ENCODE measurements at places on chromosomes 1 and 21. TPM values are rescaled to one million over a fixed set of nuclear protein-coding genes. Genes with fewer than 3 reads are reported as not detected.

The CYP4A22 gene
- not detected for total RNA-seq

The SAMD13 gene
- total RNA-seq = 5.2 TPM

The LINGO4 gene
- total RNA-seq = not detected

The MYOC gene
- 1.8 TPM for total RNA-seq

The TMEM82 gene
- not detected for total RNA-seq

The KCNQ4 gene
- 7.2 TPM for total RNA-seq

The KRTAP25-1 gene
- not detected for total RNA-seq

The ELF3 gene
- total RNA-seq = 59.8 TPM

The CLIC4 gene
- 192 TPM for total RNA-seq

The OSCP1 gene
- total RNA-seq = 20.6 TPM

The SLC44A5 gene
- total RNA-seq = 19.1 TPM

The SPATA6 gene
- 32.6 TPM for total RNA-seq

The LPAR3 gene
- total RNA-seq = 5.1 TPM

The C1QA gene
- 24.1 TPM for total RNA-seq

The GNAT2 gene
- 21.8 TPM for total RNA-seq

The SPRR2A gene
- not detected for total RNA-seq

The FALEC gene
- total RNA-seq = not detected

The FCER1G gene
- 6.3 TPM for total RNA-seq

The RIPPLY3 gene
- 0.60 TPM for total RNA-seq

The KLHDC9 gene
- 4.6 TPM for total RNA-seq

The RBBP5 gene
- 35.3 TPM for total RNA-seq

The HEYL gene
- total RNA-seq = 16.3 TPM

The A3GALT2 gene
- 0.66 TPM for total RNA-seq

The ROR1 gene
- total RNA-seq = 19.8 TPM

The VSIG8 gene
- total RNA-seq = not detected

The RNU1-3 gene
- under 0.01 TPM for total RNA-seq

The TNFRSF18 gene
- total RNA-seq = not detected

The MMP23B gene
- 40.0 TPM for total RNA-seq

The SPAG17 gene
- total RNA-seq = 13.5 TPM

The LENEP gene
- 6.0 TPM for total RNA-seq

The PCP4L1 gene
- 31.3 TPM for total RNA-seq

The CASQ1 gene
- 35.8 TPM for total RNA-seq

The GPR52 gene
- 5.8 TPM for total RNA-seq

The MAB21L3 gene
- not detected for total RNA-seq

The RGS1 gene
- total RNA-seq = 26.9 TPM

The POU2F1 gene
- total RNA-seq = 62.8 TPM

The LCE6A gene
- not detected for total RNA-seq

The TEKT2 gene
- total RNA-seq = 4.1 TPM

The ZNHIT6 gene
- 20.5 TPM for total RNA-seq

The MR1 gene
- 6.2 TPM for total RNA-seq

The OR14K1 gene
- total RNA-seq = not detected

The AZIN2 gene
- 14.5 TPM for total RNA-seq

The HMGCS2 gene
- total RNA-seq = 0.44 TPM

The PCAT6 gene
- total RNA-seq = not detected

The SPATA45 gene
- total RNA-seq = not detected

The ATPAF1 gene
- 60.7 TPM for total RNA-seq

The PCBP3 gene
- total RNA-seq = 72.0 TPM

The RSBN1 gene
- 57.8 TPM for total RNA-seq

The DDI2 gene
- 58.7 TPM for total RNA-seq

The CFAP74 gene
- total RNA-seq = 0.27 TPM

The DBT gene
- total RNA-seq = 11.8 TPM
